Nucleus accumbens (tissue), 56 donors: ENCODE measurements at places on chromosomes 16 and 17.
A peak's percentile ranks its signal among the peaks of the same experiment; 100 is the strongest.

DNA sequence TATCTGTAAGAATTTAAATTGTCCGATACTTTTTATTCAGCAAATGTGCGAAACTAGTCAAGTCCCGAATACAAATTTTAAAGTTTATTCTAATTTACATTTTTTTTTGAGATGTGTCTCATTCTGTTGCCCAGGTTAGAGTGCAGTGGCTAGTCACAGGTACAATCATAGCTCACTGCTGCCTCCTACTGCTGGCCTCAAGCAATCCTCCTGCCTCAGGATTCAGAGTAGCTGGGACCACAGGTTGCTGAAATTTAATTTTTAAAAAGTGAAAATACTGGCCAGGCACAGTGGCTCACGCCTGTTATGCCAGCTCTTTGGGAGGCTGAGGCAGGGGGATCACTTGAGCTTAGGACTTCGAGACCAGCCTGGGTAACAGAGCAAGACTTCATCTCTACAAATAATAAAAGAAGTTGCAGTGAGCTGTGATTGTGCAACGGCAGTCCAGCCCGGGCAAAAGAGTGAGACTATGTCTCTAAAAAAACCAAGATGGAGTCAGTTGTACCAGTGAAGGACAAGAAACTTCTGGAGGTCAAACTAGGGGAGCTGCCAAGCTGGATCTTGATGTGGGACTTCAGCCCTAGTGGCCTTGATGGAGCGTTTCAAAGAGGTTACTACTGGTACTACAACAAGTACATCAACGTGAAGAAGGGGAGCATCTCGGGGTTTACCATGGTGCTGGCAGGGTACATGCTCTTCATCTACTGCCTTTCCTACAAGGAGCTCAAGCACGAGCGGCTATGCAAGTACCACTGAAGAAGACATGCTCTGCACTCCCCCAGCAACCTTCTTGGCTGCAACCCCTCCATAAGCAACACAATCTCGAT lies 5.6 kb downstream of the POLG2 start:
- DNase-seq, result no peak

DNA sequence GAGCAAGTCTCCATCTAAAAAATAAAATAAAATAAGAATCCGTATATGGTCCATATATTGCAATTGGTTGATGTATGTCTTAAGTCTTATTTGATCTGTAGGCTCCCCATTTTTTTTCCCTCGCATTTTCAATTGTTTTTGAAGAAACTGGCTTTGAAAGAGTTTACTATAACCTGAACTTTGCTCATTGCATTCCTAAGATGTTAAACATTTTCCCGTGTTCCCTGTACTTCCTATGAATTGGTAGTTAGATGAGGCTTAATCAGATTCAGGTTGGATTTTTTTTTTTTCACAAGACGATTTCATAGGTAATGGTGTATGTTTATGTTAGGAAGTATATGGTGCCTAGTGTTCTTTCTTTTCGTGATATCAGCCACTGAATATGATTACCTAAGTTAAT lies 3.3 kb downstream of the LRRC36 start:
- DNase-seq, result no peak

DNA sequence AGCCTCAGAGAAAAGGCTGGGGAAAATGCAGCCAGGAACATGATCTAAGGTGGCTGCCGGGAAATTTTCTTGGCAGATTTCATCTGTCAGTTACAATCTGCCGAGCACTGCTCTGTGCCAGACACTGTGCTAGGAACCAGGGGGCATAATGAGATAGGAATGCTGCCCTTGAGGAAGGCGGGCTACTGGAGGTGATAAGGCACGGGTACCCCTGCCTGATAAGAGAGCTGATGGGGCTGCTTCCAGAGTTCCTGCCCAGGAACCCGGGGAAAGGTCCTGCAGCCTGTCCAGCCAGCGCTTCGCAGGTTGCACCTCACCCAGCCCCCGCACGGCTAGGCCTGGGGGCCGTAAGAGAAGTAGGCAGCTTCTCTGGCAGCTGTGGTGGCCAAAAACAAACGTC lies 3.1 kb downstream of the SCNN1G start:
- DNase-seq, result no peak

DNA sequence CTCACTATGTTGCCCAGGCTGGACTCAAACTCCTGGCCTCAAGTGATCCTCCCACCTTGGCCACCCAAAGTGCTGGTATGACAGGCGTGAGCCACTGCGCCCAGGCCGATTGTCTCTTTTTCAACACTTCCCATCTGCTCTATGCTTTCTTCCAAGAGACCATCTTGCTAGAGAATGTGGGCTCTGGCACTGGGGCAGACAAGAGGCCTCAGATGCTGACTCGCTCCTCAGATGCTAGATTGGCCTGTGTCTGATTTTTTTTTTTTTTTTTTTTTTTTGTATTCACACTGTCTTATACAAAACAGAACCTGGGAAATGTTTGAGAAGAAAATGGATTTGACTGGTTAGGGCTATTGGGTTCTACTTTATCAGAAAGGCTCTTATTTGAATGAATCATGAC lies 58.2 kb downstream of the CYB5D2 start:
- DNase-seq, result no peak

DNA sequence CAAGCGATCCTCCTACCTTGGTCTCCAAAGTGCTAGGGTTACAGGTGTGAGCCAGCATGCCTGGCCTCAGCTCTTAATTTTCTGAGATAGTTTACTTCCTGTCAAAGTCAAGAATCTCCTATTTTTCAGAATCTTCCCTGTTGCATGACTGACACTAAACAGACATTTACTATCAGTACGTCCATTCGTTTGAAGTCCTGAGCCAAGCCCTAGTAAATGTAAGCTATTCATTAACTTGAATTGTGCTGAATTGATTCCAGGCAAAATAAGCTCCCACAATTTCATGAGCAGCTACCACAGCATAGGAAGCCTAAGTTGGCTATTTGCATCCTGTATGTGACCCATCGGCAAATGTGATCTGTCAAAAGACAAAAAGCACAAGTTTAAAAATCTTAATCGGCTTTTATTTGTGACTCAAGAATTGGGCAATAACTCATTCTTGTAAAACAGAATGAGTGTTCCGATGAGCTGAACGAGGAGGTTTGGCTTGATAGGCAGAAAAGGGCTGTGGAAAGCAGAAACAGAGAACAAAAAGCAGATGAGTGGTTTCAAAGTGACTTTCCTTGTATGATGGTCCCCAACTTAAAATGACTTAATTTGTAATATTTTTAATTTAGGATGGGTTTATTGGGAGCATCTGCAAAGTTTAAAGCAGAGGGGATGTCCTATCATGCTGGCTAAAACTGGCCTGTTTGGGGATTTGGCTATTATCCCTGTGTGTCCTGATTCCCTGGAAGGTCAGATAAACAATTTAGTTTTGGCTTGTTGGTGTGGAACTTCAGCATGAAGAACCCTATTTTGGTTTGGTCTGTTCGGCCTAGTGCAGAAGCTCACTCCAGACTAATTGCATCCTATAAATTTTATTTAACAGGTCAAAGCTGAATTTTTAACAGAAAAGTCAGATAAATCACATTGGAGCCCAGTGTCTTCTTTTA lies 14.2 kb downstream of the RNF112 start:
- no peak for DNase-seq

GRCh38 chr16:74773446-74774222 lies 986 bp downstream of the FA2H start:
- no peak for DNase-seq

GRCh38 chr17:42287305-42287976 lies 857 bp upstream of the STAT5A start:
- peak; percentile 61 for DNase-seq

GRCh38 chr16:68082629-68083238 lies 2.4 kb upstream of the NFATC3 start:
- DNase-seq, result no peak

GRCh38 chr17:17190188-17190587 lies 15.9 kb downstream of the PLD6 start:
- no peak for DNase-seq

GRCh38 chr16:89964201-89964600 lies 15.6 kb downstream of the DEF8 start:
- DNase-seq, result no peak

- DNase-seq, result no peak
Observed at GRCh38 chr16:3503523-3503922, 2.7 kb downstream of the CLUAP1 start.

DNA sequence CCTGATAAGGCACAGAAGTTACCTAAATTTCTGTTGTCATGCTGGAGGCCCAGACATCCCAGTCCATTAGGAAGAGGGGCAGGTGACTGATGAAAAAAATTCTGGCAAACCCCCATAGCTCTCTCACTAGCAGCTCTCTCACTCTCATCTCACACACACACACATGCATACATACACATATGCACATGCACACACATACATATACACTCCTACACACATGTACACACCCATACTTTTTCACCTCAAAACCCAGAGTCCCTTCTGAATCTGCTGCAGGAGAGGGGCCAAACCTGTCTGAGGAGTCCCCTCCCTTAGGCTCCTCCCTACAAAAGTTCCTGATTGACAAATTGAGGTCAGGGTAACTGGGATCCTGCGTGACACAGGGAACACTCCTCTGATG lies 22.6 kb upstream of the SDR42E2 start:
- no peak for DNase-seq

DNA sequence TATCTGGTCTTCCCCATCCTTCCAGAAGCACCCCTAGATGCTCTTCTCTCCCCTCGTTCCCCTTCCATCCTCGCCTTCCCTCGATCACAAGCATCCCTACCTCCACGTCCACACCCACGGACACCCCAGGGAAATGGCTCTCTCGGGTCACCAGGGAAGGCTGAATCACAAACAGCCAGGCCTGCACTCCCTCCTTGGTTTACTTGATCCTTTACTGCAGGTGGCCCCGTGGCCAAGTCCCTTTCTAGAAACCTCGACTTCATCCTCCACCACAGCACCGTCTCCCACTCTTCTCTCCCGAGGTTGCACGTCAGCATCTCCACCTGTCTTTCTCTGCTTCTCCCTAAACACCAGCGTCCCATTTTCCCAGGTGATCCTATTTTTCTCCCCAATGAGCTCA lies 6.5 kb upstream of the RBFOX3 start:
- no peak for DNase-seq

- no peak for DNase-seq
Observed at GRCh38 chr16:49490321-49490705, 116.7 kb downstream of the C16orf78 start.

GRCh38 chr16:12501707-12502457 lies 301.8 kb downstream of the CPPED1 start:
- no peak for DNase-seq

DNA sequence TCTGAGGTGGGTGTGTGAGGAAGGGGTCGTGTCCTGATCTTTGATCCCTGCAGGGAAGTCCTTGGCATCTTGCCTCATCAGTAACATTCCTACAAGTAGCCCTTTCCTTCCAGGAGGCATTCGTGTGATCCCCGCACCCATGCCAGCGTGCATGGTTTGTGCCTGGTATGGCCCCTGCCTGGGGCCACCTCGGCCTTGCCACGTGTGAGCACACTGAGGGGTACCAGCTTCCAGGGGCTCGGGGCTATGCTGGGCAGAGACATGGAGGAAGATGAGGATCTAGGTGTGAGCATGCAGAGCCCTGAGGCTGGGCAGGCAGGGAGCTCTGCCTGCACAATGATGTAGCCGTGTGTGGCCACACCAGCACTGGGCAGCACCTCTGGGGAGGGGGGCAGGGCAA lies 6.0 kb downstream of the HSD3B7 start:
- DNase-seq, result no peak

DNA sequence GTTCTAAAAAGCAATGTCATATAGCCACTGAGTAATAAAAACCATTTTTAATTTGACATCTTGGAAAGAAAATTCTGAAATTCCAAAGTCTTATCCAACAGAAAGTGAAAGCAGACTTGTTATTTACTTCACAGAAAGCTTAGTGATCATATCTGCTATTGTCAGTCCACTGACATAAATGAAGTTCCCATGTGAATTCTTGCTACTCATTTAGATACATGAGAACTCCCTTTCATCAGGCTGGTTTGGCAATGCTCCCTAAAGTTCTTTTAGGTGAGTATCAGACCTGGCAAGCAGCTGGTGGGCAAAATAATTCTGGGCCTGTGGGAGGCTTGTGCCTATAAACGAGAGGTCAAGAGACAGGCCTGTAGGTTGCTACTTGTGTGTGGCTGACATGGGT lies 23.4 kb downstream of the NME2 start:
- DNase-seq, result no peak

DNA sequence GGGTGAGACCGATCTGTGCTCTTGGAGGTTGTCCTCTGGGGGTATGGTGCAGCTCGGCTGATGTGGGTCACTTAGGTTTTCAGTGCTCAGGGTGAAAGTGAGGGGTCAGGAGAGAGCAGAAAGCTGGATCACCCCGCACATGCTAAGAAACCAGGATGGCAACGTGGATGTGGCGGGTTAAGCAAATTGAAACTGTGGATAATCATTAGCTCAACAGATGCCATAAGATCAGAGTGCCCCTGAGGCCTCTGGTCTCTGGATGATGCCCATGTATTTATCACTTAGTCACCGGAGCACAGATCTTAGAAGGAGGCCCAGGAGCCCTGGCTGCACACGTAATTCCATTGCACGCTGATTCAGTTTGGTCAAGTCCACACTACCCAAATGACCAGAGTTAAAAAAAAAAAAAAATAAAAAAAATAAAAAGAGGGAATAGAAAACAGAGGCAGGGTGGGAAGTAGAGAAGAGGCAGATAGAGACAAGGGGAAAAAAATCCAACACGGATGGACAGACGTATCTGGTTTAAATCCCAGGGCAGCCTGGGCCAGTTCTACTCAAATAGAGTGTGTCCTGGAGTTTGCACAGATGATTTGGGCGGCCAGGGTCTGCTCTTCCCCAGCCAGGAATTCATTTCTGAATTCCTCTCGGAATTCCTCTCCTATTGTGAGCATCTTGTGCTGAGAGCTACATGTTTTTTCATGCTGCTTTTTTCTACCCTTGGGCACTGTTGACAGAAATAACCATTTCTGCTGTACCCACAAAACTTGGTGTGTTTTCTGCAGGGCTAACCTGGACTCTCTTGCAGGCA lies 378.3 kb downstream of the CPPED1 start:
- no peak for DNase-seq

- no peak for DNase-seq
Observed at GRCh38 chr17:38452719-38453118, 24.5 kb downstream of the ARHGAP23 start.

GRCh38 chr16:49414671-49415070 lies 41.1 kb downstream of the C16orf78 start:
- DNase-seq, result no peak

DNA sequence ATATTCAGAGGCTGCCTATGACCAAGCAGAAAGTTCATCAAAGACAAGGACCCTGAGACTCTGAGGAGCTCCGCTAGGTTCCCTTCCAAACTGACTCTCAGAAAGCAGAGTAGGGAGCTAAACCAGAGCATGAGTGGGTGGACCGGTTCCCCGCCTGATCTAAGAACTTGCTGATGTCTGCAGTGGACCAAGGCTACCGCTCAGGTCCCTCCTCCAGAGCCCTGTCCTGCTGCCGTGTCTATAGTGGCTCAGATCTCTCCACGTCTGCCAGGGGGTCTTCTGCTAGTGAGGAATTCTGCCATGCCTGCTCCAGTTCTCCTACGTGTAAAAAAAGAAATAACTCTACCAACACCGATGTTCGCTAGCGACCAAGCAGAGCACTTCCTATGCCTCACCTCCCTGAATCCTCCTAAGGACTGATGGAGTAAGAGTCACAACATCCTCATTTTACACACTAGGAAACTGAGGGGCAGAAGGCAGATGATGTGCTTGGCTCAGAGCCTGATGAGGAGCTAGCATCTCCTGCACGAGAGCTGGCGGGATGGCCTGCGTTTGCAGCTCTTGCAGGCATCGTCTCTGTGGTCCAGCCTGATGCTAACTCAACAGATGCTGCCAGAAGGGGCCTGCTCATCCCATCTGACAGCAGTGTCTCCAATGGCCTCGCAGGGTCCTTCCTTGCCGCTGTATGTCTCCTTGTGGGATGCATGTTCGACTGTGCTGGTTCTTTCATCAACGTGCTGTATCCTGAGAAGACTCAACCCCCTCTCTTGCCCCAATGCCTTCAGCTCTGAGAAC lies 265.5 kb downstream of the C16orf95 start:
- no peak for DNase-seq

GRCh38 chr17:64368277-64368676 lies 22.4 kb downstream of the PECAM1 start:
- no peak for DNase-seq
